Stimulated activated CD4-positive, alpha-beta T cell treated with anti-CD3 and anti-CD28 coated beads, Interleukin-1b, Interleukin-23, amount 100 ng/mL, for 1 hour (primary cell): ENCODE measurements at places on chromosomes 4 and X.

DNA sequence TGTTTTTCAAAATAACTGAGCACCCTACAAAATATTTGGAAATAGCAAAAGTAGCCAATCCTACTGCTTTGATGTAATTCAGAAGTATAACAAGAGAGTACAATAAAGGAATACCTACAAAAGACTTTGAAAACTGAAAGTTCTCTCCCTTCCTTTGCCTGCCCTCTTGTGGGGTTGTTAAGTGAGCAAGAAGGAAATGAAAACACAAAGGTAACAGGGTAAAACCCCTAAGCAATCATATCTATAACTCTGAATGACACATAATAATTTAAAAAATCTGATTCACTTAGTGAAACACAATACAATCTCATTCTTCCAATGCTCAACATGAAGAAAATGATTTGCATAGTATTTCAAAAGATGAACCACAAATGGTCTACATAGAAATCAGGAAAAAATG is 98.2 kb downstream of the FRYL start:
- no peak for DNase-seq

GRCh38 chr4:7785017-7785416 is 154.6 kb downstream of the AFAP1 start:
- no peak for DNase-seq

- DNase-seq: no peak
Measured at GRCh38 chrX:17470136-17470535, 95.1 kb downstream of the NHS start.

- DNase-seq: no peak
Measured at GRCh38 chr4:36037127-36037526, 207.2 kb downstream of the ARAP2 start.

- DNase-seq: no peak
Measured at GRCh38 chr4:153728151-153728550, 31.7 kb downstream of the RNF175 start.

GRCh38 chrX:136198678-136199243 is 51.4 kb downstream of the FHL1 start:
- DNase-seq: no peak

- DNase-seq: no peak
Measured at GRCh38 chrX:134661295-134661694, 3.0 kb upstream of the PLAC1 start.

- DNase-seq: no peak
Measured at GRCh38 chr4:189659287-189659686, 281.4 kb upstream of the FRG1 start.

DNA sequence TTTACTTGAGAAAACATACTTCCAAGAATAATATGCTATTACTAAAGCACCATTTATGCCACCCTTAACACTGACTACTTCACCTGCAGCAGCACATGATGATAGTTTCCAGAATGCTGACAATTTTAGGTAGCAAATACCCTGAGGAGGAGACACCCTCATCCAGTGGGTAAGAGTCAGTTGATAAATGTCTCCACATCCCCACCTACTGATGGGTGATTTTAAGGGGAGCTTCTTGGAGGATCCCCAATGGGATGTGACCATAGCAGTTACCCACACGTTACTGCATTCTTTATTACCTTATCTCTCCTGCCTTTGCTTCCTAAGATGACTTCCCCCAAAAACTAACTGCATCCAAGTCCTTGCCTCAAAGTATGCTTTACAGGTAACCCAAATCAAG is 131.2 kb upstream of the SMARCAD1 start:
- no peak for DNase-seq

DNA sequence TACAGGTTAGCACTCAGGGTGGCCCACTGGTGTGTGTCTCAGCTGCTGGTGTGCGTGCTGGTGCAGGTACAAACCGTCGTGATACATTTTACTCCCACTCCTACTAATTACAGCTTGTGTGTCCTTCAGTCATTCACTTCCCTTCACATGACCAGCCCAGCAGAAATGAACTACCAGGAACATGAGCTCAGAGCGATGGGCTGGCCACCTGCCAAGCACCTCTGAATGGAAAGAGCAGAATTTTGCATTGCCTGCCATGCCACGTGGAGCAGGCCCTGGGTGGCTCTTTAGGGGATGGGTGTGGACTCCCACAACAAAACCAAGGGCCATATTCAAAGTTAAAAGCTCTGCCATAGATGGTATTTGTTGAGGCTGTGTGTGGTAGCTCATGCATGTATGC is 58.9 kb upstream of the PGM2 start:
- no peak for DNase-seq

DNA sequence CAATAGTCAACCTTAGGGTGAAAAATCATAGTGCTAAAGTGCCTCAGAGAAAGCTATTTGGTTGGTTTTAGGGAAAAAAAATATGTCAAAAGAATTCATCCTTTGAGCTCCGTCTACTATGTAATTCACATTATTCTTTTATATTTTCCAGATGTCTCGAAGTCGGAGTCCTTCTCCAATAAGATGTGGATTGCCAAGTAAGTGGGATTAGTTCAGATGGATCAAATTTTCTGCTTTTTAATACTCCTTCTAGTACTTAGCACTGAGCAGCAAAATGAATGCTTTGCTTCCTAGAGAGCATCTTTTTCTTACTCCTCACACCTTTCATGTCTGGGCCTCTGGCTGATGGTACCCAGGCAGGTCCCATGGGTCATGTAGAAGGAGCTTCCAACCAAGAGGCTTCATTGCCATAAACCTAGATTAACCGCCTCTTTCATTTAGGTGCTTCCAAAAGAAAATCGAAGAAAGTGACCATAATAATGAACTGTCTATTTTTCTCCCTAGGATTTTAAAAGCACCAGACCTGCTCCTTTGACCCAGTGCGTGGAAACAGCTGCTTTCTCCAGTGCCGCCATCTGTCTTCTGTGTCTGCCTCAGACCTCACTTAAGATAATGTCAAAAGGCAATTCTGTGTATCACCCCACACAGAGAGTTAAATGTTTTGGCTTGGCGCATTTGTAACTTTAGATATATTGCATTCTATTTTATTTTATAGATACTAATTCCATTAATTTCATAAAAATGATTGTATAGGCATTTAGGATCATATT is 43.5 kb downstream of the SPATA18 start:
- DNase-seq: no peak

- no peak for DNase-seq
Measured at GRCh38 chr4:166498546-166498945, 625.5 kb downstream of the TLL1 start.

GRCh38 chr4:23973308-23973855 is 83.5 kb upstream of the PPARGC1A start:
- no peak for DNase-seq

- DNase-seq: no peak
Measured at GRCh38 chr4:20840648-20841190, 140.5 kb downstream of the PACRGL start.

DNA sequence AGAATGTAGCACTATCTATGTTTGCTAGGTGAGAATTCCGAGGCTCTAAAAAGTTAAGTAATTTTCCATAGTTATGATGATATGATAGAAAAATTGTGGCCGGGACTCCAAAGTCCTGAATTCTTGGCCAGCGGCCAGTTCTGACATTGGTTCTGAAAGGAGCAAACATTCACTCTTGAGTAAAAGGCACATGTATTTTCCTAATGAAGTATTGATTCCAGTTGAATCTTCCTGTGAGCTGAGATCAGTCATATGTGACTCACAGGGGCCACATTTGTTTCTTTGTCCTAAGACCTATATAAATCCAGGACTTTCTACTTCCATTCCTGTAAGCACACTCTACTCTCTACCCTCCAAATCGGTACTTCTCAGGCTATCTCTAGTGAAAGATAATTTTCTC is 349.9 kb downstream of the BMPR1B start:
- no peak for DNase-seq

- DNase-seq: no peak
Measured at GRCh38 chr4:54104907-54105306, 4.9 kb downstream of the GSX2 start.

DNA sequence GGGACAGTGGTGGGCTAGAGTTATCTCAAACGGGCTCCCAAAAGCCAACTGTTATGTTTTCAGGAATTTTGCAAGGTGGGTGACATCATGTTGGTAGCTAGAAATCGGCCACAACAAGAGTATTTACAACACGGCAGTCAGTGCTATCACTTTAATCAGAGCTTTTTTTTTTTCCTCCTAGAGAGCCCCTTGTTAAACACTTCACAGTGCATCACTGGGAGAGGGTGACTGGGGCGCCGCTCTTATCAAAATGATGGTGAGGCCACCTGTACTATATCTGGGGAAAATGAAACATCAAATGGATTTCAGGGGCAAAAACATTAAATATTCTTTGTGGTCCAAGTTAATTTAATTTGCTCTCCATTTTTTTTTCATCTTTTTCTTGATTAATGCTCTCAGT is 44.9 kb downstream of the MAMLD1 start:
- DNase-seq: no peak

DNA sequence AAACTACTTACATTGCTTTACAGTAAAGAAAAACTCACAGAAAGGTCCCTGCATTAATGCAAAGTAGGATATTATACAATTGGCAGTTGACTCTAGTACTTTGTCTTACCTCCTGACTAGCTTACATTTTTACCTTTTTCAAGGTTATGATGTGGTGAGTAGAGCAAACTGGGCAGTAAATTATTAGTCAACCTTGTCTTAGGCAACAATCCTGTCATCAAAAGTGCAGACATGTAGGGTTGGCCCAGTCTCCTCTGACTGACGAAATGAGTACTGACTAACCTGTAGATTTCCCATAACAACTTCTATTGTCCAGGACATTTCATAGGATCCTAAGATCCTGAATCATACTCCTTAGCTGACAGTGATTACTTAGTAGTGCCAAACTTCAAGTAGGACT is 142.0 kb upstream of the NUDT6 start:
- DNase-seq: no peak

- DNase-seq: no peak
Measured at GRCh38 chr4:119525005-119525749, 103.4 kb downstream of the PDE5A start.

DNA sequence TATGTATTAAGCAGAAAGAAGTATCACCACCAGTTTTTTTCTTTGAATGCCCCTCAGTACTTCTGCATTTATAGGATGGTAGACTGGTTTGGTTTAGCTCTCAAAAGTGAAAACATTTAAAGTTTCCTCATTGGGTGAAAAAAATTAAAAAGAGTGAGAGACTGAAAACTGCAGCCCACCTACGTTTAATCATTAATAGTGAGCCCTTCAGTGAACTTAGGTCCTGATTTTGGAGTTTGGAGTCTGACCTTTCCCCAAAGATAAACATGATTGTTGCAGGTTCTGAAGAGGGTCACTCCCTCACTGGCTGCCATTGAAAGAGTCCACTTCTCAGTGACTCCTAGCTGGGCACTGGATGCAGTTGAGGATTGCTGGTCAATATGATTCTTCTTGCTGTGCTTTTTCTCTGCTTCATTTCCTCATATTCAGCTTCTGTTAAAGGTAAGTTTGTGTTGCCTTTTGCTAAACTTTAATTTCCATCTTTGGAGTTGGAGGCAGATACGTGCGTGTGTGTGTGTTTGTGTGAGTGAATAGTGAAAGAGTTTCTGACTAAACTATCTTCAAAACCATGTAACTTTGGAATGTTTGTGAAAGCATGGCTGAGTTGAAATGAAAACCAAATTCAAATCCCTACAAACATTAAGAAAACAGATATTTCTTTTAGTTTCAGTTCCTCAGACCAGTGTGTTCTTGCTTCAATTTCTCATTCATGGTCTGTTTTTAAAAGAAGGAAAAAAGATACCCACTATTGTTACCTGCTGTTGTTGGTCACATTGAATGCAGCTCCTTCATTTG is at the start of gene MTTP:
TSS of gene MTTP (plus strand) at position 295 of the 795 bp plus-strand sequence. CDS start at position 381, 86 bp downstream.
- no peak for DNase-seq

DNA sequence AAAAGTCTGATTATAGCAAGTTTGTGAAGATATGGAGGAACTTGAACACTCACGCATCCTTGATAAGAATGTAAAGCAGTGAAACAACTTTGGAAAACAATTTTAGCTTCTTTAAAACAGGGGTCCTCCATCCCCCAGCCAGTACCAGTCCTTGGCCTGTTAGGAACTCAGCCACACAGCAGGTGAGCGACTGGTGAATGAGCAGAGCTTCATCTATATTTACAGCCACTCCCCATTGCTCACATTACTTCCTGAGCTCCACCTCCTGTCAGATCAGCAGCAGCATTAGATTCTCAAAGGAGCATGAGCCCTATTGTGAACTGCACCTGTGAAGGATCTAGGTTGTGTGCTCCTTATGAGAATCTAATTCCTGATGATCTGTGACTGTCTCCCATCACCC is 530.3 kb upstream of the PRKX start:
- DNase-seq: no peak

DNA sequence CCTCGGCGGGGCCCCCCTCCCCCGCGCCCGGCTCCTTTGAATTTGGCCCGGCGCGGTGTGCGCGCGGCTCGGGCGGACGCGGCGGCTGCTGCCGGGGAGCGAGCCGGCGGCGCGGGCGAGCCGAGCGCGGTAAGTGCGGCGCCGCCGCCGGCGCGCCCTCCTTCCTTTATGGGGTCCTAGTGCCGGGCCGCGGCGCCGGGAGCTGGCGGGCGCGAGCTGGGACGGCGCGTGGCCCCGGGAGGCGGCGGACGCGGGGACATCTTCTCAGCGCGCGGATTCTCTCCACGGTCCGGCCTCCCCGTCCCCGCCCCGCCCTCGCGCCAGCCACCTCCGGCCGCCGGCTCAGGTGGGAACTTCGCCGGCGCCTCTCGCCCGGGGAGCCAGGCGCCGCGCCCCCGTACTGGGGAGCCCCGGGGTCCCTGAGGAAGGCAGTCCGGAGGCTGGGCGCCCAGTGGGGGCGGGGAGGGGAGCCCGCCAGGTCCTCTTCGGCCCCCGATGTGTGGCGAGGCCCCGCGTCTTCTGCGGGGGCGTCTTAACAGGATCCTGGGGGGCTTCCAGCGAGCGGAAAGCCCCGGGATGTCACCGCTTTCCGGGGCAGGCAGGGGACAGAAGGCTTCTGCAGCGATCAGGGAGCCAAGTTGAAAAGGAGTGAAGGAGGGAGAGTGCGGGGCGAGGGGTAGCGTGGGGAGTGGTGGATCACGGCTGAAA is 98.4 kb upstream of the TENM3 start:
- no peak for DNase-seq

- no peak for DNase-seq
Measured at GRCh38 chr4:56158483-56158882, 209.7 kb downstream of the CEP135 start.

GRCh38 chrX:135596495-135596894 is 76.0 kb downstream of the INTS6L start:
- peak; percentile 4 for DNase-seq

- DNase-seq: no peak
Measured at GRCh38 chr4:11765849-11766453, 337.3 kb upstream of the HS3ST1 start.

- DNase-seq: no peak
Measured at GRCh38 chr4:62130637-62131036, 930.5 kb downstream of the ADGRL3 start.
